ENCODE measurements at places on chromosomes 4 and X.
A peak's percentile ranks its signal among the peaks of the same experiment; 100 is the strongest.

DNA sequence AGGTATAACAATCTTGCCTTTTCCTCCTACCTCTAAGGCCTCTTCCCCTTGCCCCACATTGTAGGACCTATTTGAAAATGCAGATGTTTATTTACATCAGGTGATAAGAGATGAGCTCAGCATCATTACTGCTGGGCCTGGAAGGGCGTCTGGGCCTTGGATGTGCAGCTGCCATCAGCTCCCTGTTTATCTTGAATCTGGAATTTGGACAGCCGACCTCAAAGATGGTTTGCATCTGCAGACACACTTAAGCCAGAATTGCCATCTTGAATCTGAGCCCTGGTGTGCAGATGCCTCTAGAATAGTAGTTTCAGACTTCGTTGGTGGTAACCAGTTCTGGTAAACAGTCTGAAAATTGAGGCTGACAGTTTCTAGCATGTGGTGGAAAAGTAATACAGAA, 59.0 kb downstream of the FAM193A start:
- no peak for DNase-seq

DNA sequence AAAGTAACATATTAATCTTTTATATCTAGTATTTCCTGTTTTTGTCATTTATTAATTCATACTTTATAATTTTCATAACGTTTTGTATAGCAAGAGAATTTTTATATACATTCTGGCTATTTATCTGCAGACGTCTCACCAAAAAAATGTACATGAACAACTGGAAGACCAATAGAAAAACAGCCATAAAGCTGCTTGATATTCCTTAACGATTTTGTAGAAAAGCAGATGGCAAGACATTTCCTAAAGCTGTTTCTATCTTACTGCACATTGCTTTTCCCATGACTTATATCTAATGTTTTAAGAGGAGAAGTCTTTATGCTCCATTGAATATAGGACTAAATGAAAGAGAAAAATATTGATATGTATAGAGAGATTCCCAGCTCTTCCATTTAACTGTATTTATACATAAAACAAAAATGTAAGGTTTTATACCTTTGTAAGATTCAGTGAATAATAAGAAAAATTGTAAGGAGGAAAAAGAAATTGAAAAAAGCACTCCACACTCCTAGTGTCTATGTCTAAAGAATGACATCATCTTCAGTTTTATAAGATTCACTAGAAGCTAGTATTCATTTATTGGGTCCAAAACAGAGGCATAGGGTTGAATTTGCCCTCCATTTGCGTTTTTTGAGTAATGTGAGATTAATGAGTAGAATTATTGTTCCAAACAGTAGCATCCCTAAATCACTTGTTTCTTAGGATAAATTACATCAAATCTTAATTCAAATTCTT, 248.5 kb downstream of the PPP3CA start:
- no peak for DNase-seq

GRCh38 chr4:53908661-53909078, 155.7 kb downstream of the CHIC2 start:
- peak; percentile 48 for DNase-seq

DNA sequence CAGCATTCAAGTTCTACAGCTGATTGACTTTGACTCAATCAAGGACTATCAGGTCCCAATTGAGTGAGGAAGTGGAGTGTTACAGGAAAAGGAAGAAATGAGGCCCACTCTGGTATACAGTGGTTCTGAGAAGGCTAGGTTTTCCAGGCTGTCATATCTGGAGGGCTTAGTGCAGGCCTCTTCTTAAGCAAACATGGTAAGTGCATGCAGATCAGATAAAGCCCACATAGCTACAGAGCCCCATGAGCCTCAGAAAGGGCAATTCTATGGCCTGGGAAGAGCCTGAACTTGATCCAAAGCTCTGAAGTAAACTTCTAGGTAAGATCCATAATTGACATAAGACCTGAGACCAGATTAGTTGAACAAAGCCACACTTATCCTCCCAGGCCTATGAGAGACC, 29.0 kb upstream of the MAOA start:
- DNase-seq: no peak

DNA sequence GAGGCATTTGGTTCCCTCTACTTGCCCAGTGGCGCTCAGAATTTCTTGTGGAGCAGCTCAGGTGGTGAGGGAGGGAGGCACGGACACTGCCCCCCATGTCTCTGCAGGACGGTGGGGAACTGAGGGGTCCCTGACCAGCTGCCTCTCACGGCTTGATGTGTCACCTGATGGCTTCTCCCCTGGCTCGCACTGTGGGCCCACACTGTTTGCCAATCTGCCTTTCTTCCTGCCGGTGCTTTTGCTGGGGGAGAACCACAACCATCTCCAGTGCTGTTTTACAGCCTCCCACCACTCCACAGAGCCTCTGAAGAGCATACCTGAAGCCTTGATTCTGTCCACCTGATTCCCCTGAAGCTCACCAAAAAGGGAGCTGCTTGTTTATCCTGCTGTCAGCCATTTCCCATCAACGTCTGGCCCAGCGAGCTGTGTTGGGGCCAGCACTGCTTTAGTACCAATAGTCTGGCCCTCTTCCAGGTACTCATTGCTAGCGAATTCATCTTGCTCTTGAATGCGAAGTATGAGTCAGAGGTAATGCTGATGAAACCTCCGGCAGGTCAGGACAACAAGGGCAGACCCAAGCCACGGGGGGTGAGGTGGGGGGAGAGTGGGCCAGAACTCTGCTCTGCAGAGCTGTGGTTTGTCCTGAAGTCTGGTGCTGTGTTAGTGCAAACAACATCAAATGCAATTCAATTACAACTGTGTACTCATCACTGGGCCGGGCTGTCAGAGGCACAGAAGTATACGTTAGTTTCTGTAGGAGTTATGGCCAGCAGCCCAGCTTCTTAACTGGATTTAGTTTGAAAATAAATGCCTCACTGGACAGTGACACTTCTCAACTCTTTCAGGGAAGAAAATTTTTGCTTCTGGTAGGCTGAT, 208.3 kb upstream of the JADE1 start:
- peak; percentile 85 for DNase-seq

All from mucosa of gallbladder (tissue), 1 donor.